Ovary (tissue), 10 donors: ENCODE measurements at places on chromosomes 1 and 21. TPM values are rescaled to one million over a fixed set of nuclear protein-coding genes. Genes with fewer than 3 reads are reported as not detected.

- DNase-seq = no peak
Observed at GRCh38 chr1:18539171-18539570, 58.4 kb downstream of the KLHDC7A start.

- DNase-seq = no peak
Observed at GRCh38 chr1:205258261-205258691, 30.5 kb downstream of the TMCC2 start.

GRCh38 chr1:205570173-205570501, 61.7 kb downstream of the ELK4 start:
- DNase-seq = no peak

DNA sequence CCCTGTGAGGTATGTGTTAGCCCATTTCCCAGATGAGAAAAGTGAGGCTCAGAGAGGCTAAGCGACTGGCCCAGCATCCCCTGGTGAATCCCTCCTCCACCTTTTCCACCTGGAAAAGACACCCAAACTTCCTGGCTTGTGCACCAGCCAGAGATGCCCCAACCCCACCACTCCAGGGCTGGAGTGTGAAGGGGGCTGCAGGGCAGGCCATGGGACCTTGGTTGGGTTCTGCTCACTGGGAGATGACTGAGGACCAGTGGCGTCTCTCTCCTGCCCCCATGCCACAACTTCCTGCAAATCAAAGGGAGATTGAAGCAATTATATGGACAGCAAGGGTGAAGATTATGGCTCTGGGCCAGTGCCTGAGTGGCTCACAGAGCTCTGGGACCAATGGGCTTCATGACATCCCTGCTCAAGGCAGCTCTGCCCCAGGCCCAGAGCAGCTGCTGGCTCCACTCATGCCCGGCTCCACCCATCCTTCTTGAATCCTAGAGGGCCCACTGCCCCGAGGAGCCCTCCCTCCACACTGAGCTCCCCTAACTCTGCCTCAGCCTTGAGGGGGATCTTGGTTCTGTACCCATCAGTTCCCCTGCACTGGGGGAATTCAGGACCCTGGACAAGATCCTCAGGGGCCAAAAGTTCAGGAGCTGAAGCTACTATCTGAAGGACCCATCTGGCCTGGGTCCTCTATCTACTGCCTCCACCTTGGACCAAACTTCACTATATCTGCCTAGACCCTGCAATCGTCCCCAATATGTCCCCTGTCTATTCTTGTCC, 416.9 kb downstream of the PTPRU start:
- DNase-seq = no peak

DNA sequence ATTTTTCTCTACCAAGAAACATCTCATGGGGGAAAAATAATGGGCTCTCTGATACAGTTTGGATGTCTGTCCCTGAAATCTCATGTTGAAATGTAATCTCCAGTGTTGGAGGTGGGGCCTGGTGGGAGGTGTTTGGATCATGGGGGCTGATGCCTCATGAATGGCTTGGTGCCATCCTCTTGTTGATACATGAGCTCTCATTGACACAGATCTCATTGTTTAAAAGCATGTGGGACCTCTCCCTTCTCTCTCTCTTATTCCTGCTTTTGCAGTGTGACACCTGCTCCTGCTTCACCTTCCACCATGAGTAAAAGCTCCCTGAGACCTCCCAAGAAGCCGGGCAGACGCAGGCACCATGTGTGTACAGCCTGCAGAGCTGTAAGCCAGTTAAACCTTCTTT, 332.5 kb upstream of the NRIP1 start:
- DNase-seq = no peak

DNA sequence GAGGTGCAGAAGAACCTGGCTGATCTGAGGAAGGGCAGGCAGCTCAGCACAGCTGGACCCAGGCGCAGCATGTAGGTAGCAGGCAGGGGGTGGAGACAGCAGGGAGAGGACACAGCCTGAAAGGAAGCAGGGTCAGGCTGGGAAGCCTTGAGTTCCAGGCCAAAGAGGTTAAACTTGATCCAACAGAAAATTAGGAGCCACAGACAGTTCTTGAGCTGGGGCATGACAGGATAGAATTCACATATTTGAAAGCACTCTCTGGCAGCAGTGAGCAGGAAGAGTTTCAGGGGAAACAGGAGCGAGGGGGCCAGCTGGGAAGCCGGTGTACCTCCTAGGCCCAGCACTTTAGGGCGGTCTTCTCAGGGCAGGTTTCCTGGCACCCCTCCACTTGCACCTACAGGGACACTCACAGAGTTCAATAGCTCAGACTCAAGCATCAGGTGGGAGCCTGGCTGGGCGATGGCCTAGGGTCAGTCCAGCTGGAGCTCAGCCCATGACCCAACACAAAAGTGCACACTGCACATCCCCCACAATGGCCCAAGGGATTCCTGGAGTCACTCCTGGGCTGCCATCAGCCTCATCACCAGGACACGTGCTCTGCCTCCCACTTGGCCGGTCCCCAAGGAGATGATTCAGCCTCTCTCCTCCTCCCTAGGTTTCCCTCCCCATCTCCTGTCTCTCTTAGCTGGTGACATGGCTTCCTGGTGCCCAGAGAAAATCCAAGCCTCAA, 22.7 kb downstream of the MATN1 start:
- DNase-seq = peak; percentile 27

The TNFRSF4 gene
- 0.37 TPM for total RNA-seq

DNA sequence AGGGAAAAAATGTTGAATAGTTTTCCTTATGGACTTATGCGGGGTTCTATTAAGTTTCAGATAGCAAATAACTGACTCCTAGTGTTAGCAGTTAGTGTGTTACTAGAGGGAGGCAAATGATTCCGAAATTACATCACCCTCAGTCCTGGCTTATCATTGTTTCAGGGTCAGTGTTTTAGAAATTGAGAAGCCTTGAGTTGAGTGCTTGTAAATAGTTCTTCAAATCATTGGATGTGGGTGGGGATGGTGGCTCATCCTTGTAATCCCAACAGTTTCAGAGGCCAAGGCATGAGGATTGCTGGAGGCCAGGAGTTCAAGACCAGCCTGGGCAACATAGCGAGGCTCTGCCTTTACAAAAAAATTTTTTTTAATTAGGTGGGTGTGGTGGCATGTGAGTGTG, 21.3 kb downstream of the SOAT1 start:
- no peak for DNase-seq

- no peak for DNase-seq
Observed at GRCh38 chr1:86184426-86184825, 27.9 kb upstream of the COL24A1 start.

DNA sequence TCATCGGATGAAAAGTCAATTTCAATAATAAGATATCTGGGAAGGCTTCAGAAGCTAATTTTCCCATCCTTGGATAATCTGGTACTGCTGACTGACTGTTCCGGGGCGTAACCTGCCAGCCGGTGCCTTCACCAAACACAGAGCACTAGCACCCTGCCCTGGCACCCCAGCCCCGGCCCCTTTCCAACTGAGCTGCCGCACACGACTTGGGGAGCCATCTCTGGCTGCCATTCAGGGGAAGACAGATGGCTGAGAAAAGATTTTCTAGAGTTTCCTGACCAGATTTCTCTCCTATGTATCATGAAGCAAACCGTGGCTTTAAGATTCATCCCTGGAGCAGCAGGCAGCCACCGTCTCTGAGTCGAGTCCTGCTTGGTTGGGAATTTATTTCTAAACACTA, 96.0 kb upstream of the SYT6 start:
- DNase-seq = no peak

The C1orf210 gene
- total RNA-seq = not detected

GRCh38 chr21:43311301-43311817, 115.6 kb downstream of the SIK1 start:
- no peak for DNase-seq

DNA sequence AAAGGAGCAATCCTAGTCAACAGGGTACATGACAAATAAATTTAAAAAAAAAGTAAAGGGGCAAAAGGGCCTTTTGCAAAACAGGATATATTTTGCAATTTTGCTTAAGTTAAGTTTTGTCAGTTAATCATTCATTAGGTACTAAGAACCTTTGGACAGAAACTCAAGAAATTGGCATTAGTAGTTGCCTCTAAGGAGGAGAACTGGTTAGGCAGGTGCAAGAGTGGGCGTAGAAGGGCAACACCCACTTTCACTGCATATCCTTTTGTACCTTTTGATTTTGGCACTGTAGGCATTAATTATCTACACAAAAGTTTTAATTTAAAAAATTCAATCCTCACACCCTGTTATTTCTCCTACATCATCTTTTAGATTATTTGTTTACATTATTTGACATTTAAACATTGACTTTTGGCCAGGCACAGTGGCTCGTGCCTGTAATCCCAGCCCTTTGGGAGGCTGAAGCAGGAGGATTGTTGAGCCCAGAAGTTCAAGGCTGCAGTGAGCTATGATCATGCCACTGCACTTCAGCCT, 4.3 kb downstream of the DDAH1 start:
- no peak for DNase-seq

The LCK gene
- 0.47 TPM for total RNA-seq

DNA sequence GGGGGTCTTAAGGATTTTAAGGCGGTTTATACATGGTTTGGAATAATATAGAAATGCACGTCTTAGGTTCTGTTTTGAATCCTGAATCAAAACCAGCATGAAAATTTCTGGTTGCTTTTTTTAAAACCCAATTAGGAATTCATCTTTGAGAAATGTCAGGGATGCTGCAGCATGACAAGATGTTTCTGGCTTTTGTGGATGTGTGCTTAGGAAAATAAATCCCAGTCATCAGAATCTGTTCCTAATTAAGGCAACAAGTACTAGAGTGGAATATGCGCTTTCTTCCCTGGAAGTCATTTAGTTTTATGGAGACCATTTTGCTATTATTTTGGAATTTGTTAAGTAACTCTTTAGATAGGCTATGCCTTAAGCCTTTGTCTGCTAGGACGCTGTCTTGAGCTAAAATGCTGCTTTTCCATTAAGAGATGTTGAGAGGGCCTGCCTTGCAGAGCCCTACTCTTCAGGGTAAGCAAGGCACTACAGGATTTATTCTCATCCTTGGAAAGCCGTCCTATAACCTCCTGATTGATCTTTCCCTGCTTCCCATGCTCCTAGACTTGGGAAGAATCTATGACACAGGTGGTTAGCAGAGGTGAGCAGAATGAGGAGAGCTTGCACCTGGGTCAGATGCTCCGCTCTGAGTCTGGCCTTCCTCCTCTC, 332.8 kb downstream of the DISC1 start:
- no peak for DNase-seq

The SLC44A5 gene
- 0.62 TPM for total RNA-seq

GRCh38 chr21:46393451-46393940, 65.2 kb upstream of the DIP2A start:
- peak; percentile 60 for DNase-seq
